ENCODE measurements at places on chromosomes 4 and X.

DNA sequence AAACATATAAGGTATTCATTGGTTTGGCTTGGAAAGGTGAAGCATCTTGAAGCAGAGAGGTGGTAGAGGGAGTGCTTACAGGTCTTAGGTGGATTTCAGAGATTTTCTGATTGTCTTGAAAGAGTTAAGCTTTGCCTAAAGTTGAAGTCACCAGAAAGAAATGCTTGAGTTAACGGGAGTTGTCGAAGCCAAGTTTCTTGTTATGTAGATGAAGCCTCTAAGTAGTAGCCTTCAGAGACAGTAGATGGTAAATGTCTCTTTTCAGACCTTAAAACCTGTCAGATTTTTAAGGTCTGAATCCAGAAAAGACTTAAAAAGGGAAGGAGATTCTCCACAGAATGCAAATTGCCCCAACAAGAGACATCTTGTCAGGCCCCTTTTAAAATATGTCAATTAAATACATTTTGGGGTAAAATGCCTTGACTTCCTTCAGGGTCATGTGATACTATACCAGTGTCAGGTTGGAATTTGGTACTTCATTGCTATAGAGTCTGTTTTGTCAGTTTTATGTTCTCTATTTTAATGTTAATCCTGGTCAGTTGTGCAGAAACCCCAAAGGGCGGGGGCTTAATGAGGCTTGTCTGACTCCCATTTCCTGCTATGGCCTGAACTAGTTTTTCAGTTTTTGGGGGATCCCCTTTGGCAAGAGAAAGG lies 81.0 kb downstream of the PCDH18 start:
- DNase-seq, result no peak

GRCh38 chr4:18111081-18111480 lies 89.5 kb upstream of the LCORL start:
- no peak for DNase-seq

DNA sequence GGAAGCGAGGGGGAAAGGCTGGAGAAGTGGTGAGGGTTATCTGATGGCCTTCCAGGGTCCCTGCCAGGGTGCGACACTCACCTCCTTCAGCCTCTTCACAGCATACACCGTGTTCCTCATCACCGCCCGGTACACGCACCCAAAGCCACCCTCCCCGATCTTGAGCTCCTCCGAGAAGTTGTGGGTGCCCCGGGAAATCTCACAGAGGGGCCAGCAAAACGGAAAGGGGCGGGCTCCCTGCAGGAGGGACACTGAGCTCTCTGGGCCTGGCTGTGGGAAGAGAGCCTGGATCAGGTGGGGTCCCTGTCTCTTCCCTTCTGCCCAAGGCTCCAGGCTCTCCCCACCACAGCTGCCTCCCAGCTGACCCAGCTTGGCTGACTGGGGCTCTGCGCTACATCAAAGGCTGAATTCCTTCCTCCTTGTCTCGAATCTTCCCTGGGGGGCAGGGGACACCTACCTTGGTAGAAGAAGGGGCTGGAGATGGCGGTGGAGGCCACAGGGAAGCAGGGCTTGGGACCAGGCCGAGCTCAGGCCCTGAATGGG lies 1.1 kb downstream of the IRAK1 start:
- no peak for DNase-seq

DNA sequence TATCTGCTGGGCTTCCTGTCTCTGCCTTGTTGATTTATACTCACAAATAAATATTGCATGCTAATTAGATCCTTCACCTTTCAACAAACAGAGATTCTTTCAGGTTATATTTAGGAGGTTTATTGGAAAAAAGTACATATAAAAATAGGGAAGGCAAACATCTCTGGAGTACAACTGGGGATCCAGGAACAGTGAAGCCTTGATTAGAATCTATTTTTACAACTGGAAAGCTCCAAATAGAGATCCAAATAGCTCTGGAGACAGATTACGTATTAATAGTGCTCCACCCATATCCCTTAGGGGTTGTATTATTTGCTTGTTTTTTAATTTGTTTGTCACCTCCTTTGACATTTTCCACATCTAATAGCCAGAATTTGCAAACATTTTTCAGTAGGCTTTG lies 46.9 kb upstream of the MAP9 start:
- no peak for DNase-seq

- no peak for DNase-seq
Observed at GRCh38 chr4:69122476-69122875, 26.2 kb downstream of the UGT2B7 start.

DNA sequence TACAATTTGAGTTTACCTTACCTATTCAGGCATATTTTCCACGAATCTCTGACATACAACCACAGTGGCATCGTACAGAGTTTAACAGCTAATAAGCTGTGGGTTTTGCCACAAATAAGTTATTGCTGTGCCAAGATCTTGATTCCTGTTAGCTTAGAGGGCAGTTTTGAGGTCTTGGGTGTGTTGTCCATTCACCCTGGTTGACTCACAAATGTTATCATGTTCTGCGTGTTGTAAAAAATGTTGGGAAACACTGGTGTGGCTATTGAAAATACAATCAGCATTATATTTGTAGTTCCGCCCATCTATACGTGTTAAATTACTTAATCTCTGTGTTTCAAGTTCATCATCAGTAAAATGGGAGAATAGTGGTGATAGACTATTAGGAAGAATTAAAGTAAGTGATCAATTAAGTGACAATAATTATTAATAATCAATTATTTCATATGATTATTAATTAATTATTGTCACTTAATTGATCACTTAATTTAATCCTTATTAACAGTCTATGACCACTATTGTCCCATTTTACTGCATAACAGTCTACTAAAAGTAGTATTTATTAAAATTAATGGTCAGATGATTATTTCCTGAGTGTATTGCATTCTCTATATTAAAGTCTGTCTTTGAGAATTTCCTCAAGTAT lies 96.3 kb downstream of the TMA16 start:
- DNase-seq, result peak; percentile 65

DNA sequence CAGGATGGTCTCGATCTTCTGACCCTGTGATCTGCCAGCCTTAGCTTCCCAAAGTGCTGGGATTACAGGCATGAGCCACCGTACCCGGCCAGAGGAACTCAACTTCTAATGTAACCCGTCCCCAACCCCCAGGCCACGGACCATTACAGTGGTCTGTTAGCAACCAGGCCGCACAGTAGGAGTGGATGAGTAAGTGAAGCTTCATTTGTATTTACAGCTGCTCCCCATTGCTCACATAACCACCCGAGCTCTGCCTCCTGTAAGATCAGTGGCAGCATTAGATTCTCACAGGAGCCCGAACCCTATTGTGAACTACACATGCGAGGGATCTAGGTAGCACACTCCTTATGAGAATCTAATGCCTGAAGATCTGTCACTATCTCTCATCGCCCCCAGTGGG lies 119.6 kb downstream of the SHROOM3 start:
- no peak for DNase-seq

GRCh38 chr4:138405466-138405891 lies 163.3 kb upstream of the SLC7A11 start:
- peak; percentile 71 for DNase-seq

GRCh38 chrX:107850422-107850765 lies 24.7 kb downstream of the MID2 start:
- DNase-seq, result no peak

DNA sequence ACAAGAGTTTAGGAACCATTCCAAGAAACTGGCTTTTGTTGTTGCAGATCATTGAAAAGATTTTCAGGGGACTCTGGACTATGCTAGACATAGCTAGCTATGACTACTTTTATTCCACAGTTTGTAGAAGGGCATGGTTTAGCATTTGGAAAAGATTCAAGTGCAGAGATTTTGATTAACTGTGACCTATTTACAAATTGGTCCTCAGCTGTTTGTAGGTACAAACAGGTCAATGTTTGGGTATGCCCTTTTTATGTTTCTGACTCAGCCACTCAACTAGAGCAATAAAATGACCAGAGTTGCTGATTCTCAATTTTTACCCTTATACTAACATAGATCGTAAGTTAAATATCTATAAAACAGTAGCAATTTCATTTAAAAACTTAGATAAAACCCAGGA lies 46.7 kb downstream of the IGFBP7 start:
- DNase-seq, result no peak

DNA sequence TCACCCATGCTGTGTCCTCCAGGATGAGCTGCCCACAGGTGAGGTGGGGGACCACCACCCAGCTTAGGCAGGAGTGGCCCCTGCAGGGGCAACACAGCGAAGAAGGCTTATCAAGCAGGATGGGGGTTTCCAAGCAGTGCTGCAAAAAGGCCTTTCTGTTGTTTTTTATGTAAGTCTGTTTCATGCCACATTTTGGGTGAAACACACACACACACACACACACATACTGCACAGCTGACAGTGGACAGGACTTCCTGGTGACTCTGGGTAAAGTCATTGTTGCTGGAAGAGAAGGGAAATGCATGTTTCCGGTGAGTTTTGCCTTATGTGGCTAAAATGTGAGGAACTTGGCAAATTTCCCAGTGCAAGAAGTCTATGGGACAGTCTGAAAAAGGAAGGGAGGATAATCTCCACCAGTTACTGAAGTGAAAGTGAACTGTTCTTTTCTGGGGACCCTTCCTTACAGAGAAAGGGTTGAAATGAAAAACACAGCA lies 119.2 kb downstream of the IRF2 start:
- peak; percentile 94 for DNase-seq

- no peak for DNase-seq
Observed at GRCh38 chrX:100479329-100479728, 69.3 kb upstream of the PCDH19 start.

DNA sequence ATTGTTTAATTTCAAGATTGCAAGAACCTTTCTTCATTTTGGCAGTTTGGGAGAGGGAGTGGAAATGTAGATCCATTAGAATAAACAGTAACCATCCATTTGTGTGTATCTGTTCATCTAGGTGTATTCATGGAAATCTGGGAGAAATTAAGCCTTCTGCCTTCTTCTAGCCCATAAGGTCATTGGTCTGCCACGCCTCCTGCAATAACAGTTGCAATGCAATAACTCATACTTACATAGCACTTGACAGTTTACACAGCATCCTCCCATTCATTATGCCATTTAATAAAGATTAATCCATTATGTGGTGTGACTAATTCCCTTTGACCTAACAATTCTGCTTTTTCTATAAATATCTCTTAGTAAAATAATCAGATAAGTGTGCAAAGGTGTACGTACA lies 42.6 kb downstream of the SHROOM4 start:
- DNase-seq, result no peak

DNA sequence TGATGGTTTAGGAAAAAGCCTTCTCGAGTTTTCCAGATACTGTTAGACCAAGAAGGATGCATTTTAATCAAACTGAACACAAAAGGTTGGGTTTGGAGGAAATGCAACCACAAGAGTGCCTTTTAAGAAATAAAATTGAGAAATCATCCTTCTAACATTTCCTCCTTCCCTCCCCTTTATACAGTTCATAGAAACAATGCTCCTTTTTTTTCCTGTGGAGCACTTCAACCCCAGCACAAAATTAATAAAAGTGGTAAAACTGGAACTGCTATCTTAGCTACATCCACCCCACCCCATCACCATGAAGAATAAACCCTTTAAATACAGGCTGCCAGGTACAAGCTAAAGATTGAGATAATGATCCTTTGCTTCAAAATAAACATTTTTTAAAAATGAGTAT lies 211.1 kb downstream of the RELL1 start:
- no peak for DNase-seq

DNA sequence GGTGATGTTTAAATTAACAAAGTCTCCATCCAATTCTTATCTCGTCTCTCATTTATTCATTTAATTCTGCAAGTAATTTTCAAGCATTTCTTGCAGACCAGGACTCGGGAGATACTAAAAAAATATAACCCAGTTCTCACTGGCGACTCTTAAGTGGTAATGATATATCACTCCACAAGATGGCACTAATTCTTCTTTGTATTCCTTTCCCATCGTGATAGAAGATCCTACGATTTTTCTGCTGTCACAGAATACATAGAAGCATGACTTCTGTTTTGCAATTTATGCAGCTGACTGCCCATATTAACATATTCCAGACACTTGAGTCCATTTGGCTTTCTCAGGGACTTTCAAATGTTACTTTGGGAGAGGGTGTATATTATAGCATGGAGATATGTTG lies 64.0 kb upstream of the FGF13 start:
- DNase-seq, result peak; percentile 32

- no peak for DNase-seq
Observed at GRCh38 chr4:140757232-140757630, 1.0 kb upstream of the TBC1D9 start.

GRCh38 chr4:8577046-8577445 lies 3.1 kb upstream of the GPR78 start:
- no peak for DNase-seq

GRCh38 chr4:158169931-158170690 lies 2.7 kb downstream of the GASK1B start:
- peak; percentile 61 for DNase-seq

- no peak for DNase-seq
Observed at GRCh38 chr4:103073792-103074438, 2.6 kb downstream of the SLC9B2 start.

- no peak for DNase-seq
Observed at GRCh38 chr4:20259707-20260106, 8.0 kb downstream of the SLIT2 start.

DNA sequence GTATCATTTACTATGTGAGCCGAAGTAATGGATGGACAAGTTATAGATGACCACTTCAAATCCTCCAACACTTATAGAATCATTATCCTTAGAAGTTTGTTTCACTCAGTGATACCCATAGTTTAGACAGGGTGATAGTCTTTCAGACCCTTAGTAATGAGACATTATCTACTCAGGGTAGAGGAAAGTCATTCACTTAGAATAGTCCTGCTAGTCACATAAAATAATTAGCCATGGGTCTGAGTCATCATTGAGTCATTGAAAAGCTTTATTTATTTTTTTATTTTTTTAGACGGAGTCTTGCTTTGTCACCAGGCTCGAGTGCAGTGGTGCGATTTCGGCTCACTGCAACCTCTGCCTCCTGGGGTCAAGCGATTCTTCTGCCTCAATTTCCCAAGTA lies 321.7 kb upstream of the FSTL5 start:
- no peak for DNase-seq

GRCh38 chrX:71542411-71542810 lies 9.5 kb downstream of the OGT start:
- no peak for DNase-seq

GRCh38 chr4:146495269-146495668 lies 26.5 kb downstream of the SLC10A7 start:
- DNase-seq, result no peak

GRCh38 chrX:45479835-45480422 lies 279.3 kb upstream of the DIPK2B start:
- DNase-seq, result no peak

DNA sequence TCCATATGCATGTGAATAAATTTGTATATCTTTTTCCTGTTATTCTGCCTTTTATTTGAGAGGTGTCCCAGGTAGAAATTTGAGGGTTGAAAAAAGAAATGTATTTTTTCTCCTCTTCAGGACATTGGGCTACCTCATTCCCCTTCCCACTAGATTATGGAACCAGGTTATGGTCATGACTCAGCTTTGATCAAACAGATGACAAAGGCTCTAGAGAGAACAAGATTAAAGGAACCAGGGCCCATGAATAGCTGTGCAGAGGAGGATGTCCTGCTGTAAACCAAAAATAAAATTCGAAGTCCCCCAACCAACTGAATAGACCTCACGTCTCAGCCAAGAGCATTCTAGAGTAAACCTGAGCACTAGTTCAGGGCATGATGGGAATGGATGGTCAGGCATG lies 313.2 kb downstream of the RAPGEF2 start:
- DNase-seq, result no peak

Data from inflammatory macrophage (primary cell).